ENCODE measurements at places on chromosomes 13 and 19.

- DNase-seq = no peak
These were observed 6.5 kb upstream of the ZNF528 start for GRCh38 chr19:52391135-52391534.

DNA sequence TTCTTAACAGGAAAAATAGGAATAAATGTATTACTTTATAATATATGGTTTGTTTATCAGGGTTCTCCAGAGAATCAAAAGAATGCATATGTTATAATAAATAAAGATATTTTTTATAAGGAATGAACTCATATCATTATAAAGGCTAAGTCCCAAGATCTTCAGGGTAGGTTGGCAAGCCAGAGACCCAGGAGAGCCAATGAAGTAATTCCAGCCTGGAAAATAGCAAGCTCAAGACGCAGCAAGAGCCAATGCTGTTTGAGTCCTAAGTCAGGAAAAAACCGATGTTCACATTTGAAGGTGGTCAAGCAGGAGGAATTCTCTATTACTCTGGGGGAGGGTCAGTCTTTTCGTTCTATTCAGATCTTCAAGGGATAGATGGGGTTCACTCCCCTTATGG is 490.0 kb downstream of the PCDH20 start:
- no peak for DNase-seq

DNA sequence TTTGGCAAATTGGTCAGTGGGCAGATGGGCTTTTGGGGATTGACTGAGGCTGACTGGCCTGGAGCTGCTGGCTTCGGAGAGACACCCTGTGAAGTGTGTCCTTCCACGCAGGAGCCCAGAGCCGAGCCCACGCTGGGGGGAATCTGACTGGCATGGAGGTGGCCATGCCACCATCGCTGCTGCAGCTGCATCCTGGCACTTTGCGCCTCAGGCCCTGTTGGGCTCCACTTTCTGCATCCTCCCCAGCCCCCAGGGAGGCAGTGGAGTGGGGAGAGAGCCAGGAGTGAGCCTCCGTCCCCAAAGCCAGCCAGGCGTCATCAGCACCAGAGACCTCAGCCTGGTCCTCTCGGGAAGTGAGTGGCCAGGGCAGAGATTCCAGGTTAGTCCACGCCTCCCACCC is 17.0 kb upstream of the NCCRP1 start:
- DNase-seq = no peak

DNA sequence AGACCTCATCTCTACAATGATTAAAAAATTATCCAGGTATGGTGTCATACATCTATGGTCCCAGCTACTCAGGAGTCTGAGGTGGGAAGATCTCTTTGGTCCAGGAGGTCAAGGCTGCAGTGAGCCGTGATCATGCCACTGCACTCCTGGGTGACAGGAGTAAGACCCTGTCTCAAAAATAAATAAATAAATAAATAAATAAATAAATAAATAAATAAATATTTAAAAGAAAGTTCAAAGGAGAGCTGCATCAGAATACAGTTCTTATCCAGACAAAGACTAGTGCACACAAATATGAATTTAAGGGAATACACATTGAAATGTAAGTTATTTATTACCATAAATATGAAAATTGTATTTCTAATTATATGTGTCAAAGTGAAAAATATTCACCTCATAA is 624.9 kb downstream of the SLITRK6 start:
- no peak for DNase-seq

DNA sequence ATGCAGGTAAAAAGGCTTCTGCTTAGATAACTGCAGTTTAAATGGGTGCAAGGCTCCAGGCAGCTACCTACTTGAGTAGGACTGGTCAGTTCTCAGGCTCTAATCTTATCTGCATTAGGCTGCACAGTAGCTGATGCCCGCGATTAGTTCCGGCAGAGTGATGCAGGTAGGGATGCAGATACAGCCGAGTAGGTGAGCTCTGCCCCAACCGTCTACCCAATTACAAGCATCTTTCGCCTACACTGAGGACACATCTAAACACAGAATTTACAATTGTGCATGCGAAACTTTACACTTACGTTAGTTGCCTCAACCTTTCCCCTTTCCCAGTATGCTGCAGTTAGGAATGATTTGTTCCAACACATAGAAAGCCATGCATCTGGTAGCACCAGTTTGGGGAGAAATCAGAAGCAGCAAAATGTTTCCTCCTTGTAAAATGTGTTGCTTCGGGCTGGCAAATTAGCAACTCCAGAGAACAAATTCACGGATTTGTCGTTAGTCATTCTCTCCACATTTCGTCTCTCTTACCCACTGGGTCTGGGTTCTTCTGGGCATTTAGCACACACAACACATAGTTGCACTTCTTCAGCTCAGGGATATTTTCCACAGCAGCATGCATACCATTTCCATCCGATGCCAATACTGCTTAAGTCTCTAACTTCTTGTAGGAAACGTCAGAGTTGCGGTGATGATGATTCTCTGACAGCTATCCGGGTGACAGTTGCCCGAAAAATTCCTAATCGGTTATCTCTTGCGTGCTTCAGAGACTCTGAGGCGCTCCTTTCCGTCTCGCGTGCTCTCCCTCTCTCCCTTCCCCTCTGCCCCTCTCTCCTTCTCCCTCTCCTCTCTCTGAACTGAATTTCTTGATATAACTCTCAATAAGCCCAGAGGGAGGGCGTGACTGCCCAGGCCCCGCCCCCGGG is at the start of gene PCDH9:
TSS of gene PCDH9 (minus strand) at position 856 of the 923 bp plus-strand sequence. CDS start 1,896 bp downstream, outside the sequence.
- peak; percentile 44 for DNase-seq

DNA sequence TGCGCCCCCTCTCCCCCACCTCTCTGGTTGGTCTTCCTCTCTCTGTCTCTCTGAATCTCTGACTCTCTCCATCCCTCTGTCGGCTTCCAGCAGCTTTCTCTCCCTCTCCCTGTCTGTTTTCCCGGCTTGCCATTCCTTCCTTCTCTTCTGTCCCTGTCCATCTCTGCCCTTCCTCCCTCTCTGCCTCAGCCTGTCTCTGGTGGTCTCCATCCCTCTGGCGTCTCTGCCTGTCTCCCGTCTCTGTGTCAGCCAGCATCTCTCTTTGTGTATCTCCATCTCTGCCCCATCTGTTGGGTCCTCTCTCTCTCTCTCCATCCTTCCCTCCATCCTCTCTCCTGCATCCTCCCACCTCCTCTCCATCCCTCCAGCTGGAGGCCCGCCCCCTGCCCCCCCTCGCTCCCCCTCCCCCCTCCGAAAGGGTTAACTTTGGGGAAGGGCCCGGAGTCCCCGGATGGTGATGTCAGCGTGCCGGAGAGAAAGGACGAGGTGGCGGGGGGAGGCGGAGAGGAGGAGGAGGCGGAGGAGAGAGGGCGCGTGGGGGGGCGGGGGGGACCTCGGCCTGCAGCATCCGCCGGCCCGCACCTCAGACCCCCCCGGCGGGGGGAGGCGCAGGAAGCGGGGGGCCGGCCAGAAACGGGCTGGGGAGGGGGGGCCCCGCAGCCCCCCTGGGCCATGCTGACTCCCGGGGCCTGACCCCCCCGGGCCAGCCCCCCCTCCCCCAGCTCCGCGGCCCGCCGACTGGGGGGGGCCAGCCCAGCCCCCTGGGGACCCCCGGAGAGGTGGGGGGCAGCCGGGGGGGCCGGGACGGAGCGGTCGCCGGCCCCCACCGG is at the start of gene BRSK1:
TSS of gene BRSK1 (plus strand) at position 450 of the 830 bp plus-strand sequence. CDS start 446 bp downstream, outside the sequence.
- DNase-seq = peak; percentile 70

GRCh38 chr19:53091413-53092254 is 11.6 kb downstream of the ZNF160 start:
- no peak for DNase-seq

DNA sequence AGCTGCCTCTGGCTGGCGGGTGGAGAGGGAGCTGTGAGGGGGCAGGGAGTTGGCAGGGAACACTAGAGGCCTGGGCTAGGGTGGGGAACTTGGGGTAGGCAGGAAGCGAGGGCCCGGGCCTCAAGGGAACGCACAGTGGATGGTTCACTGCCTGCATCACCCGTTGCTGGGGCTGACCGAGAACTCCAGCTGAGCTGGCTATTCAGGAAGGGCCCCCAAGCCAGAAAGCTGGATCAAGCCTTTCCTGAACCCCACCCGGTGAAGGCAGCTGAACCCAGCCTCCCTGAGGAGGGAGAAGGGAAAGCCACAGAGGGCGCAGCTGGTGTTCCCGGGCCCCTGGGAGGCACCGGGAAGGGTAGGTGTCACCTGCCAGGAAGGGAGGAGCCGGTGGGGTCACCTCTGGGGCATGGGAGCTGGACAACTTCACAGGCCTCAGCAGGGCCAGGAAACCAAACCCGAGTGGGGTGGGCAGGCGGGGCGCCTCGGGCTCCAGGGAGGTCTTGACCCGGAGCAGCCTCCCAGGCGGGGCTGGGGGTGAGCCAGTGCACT is 13.9 kb downstream of the PALM start:
- DNase-seq = no peak

DNA sequence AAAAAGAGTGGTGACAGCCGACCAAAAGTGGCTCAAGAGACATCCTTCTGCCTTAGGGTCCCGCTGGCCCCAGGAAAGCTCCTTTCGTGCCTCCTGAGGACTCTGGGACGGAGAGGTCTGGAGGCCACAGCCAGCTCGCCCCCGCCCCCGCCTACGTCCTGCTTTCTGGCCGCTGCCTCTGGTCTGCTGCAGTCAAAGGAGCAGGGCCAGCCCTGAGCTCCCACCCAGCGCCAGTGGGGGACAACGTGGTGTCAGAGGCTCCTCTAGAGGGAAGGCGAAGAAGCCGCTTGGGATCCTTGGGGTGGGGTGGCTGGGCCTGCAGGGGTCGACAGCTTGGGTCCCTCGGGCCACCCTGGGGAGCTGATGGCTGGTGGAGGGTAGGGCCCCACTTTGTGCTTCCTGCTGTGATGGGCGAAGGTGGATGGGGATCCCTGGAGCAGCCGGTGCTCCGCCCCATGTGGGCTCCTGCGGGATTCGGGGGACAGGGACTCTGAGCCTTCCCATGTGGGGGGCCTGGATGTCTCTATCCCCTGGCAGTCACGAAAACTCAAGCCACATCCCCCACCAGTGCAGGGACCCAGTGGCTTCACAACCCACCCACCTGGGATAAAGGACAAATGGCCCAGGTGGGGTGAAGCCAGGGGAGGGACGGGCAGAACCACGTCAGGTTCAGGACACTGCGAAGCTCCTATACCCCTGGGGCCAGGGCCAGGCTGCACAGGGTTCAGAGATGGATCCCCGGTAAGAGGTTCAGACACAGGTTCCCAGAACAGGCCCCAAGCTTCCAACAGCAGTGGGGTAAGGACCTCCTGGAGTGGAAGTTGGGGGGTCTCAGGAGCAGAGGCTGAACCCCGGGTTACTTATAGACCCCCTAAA is 9.0 kb upstream of the DIRAS1 start:
- no peak for DNase-seq

GRCh38 chr13:35163674-35164073 is 221.6 kb downstream of the NBEA start:
- DNase-seq = no peak

GRCh38 chr19:46030812-46031550 is 8.1 kb upstream of the PGLYRP1 start:
- DNase-seq = no peak

DNA sequence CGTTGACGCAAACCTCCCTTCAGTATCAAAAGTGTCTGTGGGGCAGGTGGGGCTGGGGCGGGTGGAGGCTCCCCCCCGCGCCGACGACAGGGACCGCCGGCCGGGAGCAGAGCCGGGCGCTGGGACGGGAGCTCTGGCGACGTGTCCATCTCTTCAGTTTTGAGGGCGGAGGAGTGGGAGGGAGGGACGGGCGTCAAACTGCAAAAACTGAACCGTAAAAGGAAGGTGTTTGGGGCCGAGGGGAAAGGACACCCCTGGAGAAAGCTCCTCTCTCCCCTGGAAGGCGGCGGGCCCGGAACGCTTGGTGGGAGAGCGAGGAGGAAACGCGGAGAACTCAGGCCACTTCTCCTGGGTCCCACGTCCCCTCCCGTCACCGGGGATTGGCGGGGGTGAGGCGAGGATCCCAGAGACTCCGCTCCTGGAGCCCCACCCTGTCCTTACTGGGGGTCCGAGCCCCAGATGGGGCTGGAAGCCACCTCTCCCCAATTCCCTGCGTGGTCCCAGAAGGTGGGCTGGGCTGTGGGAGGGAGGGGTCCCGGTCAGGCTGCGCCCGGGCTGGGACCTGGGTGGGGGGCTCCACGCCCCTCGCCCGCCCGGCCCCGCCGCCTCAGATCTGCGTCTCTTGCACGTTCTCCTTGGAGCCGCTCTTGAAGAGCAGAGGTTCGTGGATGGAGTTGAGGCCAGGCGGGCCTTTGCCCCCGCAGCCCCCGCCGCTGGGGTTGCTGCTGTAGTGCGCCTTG is 3.4 kb upstream of the ASPDH start:
- no peak for DNase-seq

DNA sequence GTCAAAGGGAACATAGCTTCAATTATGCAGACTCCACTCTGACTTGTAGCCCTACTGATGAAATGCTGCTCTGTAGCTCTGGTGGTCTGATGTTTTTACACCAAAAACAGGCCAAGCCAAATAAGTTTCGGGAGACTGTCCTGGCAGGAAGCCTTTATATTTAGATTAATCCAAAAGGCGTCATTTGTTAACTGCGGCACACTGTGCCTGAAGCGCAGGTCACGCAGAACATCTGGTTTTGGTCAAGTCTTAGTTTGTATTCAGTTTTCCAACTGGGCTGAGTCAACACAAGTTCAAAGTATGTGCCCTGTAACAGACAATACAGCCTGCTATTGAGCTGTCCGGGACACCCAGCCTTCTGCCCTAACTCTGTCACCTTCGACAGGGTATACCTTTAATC is 154.6 kb upstream of the IPO5 start:
- no peak for DNase-seq

DNA sequence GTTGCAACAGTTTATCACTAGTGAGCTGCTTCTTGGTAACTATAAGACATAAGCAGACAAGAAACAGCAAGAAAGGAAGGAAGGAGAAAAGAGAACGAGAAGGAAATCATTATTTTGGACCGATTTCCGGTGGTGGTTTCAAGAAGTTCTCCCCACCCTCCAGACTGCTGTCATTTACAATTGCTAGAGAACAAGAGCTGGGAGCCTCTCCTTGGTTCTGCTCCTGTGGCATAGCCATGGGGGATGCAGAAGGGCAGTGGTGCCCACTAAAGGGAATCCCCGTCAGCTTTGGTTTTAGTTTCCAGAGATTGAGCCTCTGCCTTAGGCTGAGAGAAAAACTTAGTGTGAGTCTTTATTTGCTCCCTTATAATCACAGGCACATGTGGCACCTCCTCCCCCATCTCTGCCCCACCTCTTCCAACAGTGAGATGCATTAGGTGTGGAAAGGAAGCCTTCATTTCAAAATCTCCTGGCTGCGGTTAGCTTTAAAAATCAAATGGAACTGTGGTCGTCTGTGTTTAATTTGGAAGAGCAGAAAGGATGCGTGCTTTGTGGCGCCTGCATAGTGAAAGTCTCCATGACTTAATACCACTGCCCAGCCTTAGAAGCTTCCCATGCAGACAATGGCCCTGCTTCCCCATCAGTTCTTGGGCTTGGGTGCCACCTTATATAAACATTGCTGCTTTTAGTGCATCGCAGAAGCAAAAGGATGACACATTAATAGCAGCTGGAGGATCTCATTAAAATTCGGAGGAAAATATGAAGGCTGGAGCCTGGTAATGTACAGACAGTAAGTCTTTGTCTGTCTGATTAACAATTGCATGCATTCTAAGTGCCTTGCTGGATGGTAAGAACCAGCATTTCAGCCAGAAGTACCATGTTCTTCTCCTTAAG is 25.0 kb downstream of the LRCH1 start:
- DNase-seq = no peak

DNA sequence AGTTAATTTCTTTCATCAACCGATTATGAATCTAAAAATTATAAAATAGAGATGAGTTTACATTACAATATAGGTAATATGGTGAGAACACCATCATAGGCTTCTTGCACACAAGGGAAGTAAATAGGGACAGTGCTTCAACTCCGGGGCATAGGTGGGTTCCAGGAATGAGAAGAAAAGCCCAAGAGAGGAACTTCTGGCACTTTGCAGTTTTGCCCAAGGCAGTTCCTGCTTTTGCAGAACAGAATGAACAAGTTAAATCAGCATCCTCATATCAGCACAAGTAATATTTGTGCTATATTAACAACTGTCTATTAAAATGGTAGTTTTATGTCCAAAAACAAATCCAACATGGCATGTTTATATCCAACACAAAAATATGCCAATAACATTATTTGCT is 60.1 kb downstream of the DACH1 start:
- DNase-seq = no peak
